ENCODE measurements at places on chromosomes 5 and 9. TPM values are rescaled to one million over a fixed set of nuclear protein-coding genes. Genes with fewer than 3 reads are reported as not detected.

Gene SYK
- total RNA-seq, result 5.4 TPM

Gene AOPEP
- total RNA-seq, result 175 TPM

Gene RFESD
- 2.8 TPM for total RNA-seq

Gene MARCOL
- not detected for total RNA-seq

Gene PCDHB12
- 0.69 TPM for total RNA-seq

Gene RNF180
- total RNA-seq, result 12.9 TPM

Gene GGTA1
- total RNA-seq, result 34.1 TPM

Gene CIZ1
- total RNA-seq, result 74.9 TPM

DNA sequence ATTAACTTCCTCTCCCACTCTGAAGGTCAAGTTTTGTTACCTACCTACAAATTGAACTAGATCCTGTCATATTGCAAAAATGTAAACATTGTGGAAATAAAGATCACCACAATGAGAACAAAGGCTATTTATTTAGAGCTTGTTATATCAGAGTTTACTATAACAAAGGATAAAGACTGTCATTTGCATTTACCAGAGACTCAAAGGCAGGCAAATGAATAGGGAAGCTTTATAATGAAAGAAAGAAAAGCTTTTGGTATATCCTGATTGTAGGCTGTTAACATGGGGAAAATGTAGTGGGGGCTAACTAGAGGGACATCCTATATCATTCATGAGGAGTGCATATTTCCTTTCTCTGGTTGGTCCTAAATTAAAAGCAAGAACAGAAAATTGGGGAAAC, 403.5 kb upstream of the TYRP1 start:
- DNase-seq, result no peak

DNA sequence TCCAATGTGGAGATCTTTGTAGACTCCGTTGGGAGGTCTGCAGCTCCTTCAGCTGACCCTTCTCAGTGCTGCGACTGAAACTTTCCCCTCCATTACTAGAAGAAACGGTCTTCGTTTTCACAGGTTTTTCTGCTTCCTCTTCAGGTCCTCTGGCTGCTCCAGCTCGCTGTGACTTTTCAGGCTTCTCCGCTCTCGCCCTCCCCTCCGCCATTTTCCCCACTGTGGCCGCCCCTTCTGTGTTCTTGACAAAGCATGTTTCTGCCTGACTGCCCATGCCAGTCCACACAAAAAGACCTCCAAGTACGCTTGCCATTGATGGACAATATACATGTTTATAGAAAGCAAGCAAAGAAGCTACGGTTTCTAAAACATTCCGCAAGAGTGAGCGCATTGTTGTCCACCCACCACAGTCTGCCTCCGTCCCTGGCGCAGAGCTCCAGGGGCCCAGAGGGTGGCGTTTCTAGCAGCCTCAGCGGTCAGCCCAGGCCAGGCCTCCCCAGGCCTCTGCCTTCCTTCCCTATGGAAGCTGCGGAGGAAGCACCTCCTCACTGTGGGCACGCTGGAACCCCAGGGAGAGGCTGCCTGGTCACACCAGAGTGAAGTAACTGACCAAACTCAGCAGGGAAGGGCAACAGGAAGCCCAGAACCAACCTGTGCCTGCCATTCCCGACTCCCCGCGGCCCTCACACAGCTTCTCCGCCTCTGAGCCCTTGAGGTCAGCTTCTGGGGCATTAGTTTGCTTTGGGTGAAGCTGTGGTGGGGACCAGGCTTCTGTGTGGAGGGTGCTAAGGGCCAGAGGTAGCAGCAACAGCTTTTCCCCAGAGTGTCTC, 19.9 kb upstream of the S1PR3 start:
- no peak for DNase-seq

DNA sequence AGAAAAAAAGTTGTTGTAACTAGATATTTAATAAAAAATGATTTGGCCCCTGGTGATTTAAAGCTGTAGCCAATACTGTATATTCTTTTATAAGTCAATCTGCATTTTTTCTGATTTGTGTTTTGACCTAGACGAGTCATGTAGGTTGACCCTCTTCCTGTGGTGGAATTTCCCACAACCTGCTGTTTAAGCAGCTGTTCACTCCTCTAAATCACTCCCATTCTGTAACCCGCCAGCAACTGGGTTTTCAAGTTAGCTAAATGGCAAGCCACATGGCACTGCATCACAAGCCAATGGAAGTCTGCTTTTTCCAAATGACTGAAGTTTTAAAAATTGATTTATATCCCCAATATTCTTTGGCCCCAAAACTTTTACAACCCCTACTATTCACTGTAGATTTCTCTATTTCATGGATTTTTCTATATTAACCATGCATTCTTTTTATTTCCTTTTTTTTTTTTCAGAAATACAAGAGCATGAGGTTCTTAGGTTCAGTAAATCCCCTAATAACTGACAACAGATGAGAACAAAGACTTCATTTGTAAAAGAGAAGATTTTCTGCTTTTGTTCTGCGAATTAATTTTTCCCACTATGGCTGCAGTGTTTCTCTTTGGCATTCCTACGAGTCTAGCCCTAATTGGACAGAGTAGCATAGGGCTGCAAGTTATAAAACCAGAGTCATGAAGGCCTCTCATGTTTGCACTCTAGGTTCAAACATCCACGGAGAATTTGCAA, 184.5 kb upstream of the TLE4 start:
- no peak for DNase-seq

GRCh38 chr9:73074176-73074708, 77.4 kb upstream of the ANXA1 start:
- DNase-seq, result no peak

- no peak for DNase-seq
These were observed 40.2 kb upstream of the LPAR1 start for GRCh38 chr9:111078391-111079038.

DNA sequence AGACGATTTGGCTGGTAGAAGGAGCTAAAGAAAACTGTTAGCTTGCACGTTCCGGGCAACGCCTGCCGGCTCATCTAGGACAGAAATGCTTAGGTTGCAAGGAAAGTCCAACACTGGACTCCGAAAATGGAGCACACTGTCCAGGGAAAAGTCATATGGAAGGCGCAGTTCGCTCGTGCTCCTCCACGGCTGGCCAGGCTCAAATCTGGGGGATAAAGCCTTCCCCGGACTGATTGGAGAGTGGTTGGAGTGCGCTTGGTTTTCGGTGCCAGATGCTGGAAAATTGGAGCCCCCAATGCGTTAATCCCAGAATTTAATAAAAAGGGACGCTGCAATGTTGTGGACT, 955 bp downstream of the CDH6 start:
- no peak for DNase-seq

DNA sequence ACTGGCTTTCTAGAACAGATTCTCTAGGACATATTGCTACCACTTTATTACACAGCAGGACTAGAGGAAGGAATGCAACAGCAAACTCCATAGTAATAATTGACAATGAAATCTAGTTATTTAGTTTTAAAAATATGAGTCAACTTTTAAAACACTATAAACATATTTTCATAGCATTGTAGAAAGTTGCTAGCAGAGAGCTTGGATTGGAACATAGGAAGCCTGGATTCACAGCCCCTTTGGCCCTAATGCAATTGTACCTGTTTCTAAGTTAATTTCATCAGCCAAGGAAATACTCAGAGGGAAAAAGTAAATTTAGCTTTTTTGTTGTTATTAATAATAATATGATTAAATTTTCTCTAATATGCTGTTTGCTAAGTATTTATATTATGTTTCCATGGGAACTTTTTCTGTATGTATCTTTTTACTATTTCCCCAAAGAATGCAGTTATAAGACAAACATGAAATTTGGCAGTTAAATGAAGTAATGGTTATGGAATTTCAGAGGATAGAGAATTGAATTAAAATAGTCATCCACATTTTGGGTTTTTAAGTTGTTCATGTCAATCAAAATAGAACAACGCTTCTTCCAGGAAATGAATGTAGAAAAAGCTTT, 45.6 kb downstream of the VCAN start:
- no peak for DNase-seq

DNA sequence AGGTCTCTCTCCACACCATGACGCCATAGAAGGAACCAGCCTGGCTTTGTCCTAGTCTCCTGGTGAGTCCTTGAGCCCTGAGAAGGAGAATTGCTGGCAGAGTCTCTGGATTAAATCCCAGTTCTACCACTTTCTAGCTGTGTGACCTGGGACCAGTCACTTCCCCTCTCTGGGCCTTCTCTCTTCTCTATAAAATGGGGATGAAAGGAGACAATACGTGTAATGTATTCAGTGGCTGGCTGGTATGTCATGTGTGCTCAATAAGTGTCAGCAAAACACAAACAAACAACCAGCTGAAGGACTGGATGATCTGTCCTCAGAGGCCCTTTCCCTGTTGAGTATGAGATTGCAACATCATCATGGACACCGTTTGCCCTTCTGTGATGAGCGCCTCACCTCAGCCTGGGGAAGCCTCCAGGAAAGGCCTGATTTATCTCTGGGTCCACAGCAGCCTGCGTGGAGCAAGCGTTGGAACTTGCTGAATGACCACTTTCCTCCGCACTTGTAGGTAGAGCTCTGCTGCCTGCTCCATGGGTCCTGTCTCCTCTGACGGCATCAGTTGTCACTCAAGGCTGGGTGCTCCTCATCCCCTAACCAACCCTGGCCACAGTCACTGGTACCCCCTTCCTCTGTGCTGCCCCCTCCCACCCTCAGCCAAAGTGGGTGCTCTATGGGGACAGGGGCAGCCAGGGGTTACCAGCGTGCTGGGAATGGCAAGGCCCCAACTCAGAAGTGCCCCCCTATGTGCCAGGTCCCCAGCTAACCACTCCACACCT, 3.6 kb upstream of the NR5A1 start:
- no peak for DNase-seq

DNA sequence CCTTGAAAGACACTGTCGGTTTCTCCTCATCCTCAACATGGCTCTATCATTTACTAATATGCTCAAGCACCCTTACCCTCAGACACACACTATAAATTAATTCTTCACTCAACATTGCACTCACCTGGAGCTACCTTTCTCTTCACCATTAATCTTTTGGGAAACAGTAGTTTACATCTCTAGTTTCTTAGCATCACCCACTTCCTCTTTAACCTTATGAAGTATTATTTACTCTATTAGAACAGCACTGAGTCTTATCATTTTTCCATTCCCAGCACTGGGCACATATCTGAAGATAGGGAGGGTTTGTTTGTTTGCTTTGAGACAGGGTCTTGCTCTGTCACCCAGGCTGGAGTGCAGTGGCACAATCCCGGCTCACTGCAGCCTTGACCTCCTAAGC, 213.5 kb downstream of the SMARCA2 start:
- no peak for DNase-seq

- DNase-seq, result no peak
These were observed 599 bp downstream of the KIAA1191 start for GRCh38 chr5:176360894-176361436.

DNA sequence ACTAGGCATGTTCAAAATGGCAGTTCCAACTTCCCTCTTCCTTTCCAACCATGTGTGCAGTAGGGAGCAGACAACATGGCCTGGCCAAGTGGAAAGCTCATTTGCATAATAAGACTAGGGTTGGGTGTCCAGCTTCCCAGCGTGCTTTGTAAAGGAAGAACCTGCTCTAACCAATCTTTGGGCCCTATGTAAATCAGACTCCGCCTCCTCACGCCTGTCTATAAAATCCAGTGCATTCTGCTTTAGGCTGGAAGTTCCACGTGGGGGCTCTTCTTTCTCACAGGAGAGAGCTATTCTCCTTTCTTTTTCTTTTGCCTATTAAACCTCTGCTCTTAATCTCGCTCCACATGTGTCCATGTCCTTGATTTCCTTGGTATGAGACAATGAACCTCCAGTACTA, 83.4 kb downstream of the GCNT1 start:
- DNase-seq, result no peak

DNA sequence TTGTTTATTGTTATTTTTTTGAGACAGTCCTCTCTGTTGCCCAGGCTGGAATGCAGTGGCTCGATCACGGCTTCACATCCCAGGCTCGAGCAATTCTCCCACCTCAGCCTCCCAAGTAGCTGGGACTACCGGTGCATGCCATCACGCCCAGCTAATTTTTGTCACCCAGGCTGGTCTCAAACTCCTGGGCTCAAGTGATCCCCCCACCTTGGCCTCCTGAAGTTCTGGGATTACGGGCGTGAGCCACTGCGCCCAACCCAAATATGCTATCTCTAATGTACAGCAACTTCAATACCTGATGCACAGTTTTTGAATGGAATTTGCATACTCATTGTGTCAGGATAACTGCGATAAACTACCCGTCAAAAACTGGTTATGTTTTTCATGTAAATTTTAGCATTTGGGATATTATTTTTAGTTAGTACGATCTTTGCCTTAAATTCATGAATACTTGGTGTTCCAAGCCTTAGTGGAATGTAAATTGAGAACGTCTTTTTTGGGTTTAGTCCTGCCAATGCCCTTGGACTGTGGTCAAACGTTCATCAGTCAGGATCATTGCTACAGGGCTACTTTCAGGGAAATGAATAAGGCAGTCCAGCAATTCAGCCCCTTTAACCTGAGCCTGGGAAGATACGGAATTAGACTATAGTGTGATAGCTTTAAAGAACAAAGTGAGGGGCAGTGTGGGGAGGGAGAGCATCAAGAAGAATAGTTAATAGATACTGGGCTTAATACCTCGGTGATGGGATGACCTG, 4.4 kb downstream of the UGCG start:
- no peak for DNase-seq

GRCh38 chr5:172630986-172631385, 10.1 kb upstream of the NEURL1B start:
- DNase-seq, result no peak

GRCh38 chr5:32664523-32664922, 46.6 kb upstream of the NPR3 start:
- DNase-seq, result no peak

DNA sequence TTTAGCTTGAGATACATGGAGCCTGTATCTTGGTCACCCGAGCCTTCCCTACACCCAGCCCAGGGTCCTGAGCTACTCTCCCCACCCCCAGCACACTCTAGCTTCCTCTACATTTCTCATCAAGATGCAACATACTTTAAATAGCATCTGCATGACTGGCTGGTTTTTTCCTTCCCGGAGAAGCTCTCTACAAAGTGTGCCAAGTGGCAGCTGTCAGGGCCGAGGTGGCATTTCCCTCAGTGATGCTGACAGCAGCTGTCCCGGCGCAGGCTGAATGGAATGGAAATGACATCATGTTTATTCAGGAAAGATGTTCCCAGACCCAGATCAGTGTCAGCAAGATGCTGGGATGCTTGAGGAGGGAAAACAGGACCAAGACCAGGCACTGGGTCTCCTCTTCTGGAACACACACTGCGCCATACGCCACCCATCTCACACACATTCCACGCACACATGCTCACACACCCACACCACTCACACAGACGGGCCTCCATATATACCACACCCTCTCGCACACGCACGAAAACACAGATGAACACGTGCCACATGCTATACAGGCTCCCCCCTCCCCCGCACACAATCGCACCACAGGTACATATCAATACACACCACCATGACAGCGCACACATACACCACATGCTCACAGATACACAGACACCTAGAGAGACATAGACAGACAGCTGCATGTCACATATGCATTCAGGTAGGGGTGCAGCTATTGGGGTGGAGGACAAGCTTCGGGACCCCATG, 67.8 kb downstream of the LHX2 start:
- DNase-seq, result no peak

GRCh38 chr9:79292731-79293280, 279.0 kb upstream of the TLE4 start:
- no peak for DNase-seq

GRCh38 chr9:120531683-120532300, 48.2 kb downstream of the CDK5RAP2 start:
- no peak for DNase-seq

All from left ventricle myocardium inferior (tissue), 1 donor.